ENCODE measurements at places on chromosomes 2 and 18.
A peak's percentile ranks its signal among the peaks of the same experiment; 100 is the strongest.

- DNase-seq, result no peak
Observed at GRCh38 chr2:2842466-2842865, 511.4 kb upstream of the MYT1L start.

DNA sequence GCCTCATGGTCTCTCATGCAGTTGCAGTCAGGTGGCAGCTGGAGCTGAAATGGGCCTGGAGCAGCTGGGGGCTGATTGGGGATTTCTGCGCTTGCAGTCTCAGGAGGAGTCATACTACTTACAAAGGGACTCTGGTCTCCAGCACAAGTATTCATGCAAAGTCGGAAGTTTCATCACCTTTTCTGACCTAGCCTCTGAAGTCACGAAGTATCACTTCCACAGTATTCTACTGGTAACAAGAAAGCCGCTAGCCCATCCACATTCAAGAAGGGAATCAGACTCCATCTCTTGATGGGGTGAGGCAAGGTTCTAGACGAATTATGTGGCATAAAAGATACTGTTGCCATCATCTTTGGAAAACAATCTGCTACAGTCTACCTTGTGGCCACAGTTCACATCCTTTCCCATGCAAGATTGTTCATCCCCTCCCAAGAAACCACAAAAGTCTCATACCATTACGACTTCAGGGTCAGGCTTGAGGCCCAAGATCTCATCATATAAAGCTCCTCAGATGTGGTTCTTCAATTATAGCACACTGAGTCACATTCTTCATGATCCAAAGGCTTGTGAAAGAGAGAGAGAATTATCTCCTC, 95.3 kb downstream of the SMC6 start:
- peak; percentile 26 for DNase-seq

DNA sequence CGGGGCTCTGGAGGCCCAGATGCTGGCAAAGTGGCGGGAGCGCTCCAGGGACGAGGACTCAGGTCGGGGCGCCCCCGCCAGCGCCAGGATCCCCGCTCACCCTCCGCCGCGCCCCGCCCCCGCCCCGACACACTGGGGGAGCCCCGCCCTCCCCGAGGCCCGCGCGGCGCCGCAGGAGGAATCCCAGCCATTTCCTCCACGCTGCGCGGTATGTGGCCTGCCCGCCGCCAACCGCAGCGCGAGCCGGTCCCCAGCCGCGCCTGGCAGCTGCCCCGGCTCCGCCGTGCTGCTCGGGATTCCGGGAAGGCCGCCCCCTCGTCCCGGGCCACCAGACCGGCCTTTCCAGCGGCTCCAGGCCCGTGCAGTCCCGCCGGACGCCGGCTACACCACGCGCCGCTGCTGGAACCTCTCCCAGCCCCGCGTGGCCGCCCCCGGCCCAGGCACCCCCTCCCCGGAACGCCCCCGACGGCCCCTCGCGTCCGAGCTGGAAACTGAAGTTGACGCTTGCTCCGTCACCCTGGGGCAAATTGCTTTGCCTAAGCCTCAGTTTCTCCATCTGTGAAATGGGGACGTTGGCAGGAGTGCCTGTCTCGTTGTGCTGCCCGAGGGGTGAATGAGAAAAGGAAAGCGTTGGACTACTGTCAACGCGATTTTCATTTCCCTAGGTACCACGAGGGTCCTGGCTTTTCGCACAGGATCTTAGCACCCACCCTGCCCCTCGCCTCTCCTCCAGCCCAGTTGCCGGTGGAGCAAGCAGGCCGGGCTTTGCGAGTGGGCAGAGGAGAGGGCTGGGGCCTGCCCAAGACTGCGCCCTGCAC, 53.6 kb downstream of the PKDCC start:
- DNase-seq, result no peak

DNA sequence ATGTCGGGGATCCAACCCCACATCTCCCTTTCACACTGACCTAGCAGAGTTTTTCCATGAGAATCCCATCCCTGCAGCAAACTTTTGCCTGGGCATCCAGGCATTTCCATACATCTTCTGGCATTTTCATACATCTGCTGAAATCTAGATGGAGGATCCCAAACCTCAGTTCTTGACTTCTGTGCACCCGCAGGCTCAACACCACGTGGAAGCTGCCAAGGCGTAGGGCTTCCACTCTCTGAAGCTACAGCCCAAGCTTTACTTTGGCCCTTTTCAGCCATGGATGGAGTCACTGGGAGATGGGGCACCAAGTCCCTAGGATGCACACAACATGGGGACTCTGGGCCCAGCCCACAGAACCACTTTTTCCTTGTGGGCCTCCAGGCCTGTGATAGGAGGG, 32.2 kb upstream of the TEX51 start:
- DNase-seq, result no peak
